G401 (cell line): ENCODE measurements at places on chromosomes 16 and 17.
A peak's percentile ranks its signal among the peaks of the same experiment; 100 is the strongest.

- DNase-seq, result no peak
These were observed 86.2 kb downstream of the OR1D5 start for GRCh38 chr17:2977157-2977556.

DNA sequence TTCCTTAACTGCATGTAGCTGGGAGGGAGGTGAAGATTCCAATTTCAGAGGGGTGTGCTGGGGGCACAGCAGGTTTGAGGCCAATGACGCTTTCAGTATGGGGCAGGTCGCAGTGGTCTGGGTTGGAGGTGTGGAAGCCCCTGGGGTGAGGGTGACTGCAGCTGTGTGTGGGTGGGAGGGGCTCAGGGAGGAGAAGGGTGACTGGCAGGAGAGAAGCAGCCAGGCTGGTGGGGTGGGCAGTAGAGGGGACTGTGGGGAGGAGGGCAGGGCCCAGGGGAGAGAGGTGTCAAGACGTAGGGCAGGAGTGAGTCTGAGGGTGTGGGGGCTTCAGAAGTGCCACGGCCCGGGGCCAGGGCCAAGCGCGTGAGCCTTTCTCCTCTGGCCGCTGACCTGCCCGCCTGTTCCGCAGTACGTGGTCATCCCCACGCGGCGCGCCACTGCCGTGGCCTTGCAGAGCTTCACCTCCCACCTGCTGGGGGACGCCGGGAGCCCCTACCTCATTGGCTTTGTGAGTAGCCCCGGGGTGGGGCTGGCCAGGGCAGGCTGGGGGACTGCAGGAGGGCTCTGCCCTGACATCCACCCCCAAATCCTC, 19.4 kb downstream of the MYBBP1A start:
- DNase-seq, result no peak

- DNase-seq, result no peak
These were observed 3.4 kb downstream of the LYRM9 start for GRCh38 chr17:27889711-27890251.

DNA sequence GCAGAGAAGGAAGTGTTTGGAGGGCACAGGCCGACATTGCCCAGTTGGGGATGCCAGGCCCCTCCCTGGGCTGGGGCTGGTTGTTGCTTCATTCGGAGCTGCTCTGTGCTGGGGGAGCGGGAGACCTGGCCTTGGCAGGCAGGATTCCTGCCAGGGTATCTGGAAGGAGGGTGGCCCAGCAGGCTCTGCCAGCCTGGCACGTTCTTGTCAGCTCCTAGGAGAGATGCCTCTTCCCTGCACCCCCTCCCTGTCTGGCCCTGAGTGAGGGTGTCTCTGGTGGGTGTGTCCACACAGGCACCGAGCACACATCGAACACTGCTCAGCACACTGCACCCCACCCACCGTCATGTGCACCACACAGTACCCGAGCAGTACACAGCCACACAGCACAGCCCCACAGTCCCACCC, 35.2 kb downstream of the ARHGAP23 start:
- no peak for DNase-seq

GRCh38 chr17:40340880-40341807, 23.4 kb downstream of the GJD3 start:
- DNase-seq, result peak; percentile 69

GRCh38 chr16:85637808-85638647, 24.9 kb downstream of the GSE1 start:
- no peak for DNase-seq
